Neural progenitor cell (in vitro differentiated cells): ENCODE measurements at places on chromosomes 12 and 14.

GRCh38 chr12:26514364-26514763 lies 318.6 kb downstream of the ITPR2 start:
- H3K4me1 ChIP-seq: no peaks in the 10 kb centered on the region
- no peaks in the 10 kb centered on the region for H3K36me3 ChIP-seq
- no peak for DNase-seq
- no peak overlapping the region for H3K4me3 ChIP-seq
- no peak overlapping the region for H3K27ac ChIP-seq
- H3K27me3 ChIP-seq: no peaks in the 10 kb centered on the region

DNA sequence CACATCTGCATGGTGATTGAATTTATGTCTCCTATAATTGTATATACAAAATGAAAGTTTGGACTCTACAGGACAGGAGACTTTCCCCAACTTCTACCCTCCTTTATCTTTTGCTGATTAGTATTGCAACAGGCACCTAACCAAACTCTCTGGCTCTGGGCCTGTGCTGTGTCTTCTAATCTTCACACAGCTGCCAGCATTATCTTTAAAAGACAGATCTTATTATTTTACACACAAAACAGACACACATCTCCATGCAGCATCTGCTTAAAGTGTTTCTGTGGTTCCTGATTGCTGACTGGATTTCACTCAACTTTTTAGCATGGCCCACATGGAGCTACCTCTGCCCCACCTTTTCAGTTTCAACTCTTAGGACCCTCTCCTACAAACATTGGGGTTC lies 154.9 kb upstream of the PELI2 start:
- peaks cover 4% of the 10 kb centered on the region for H3K4me1 ChIP-seq
- H3K27me3 ChIP-seq: no peaks in the 10 kb centered on the region
- no peaks in the 10 kb centered on the region for H3K36me3 ChIP-seq

- no peaks in the 10 kb centered on the region for H3K36me3 ChIP-seq
- DNase-seq: no peak
- H3K27me3 ChIP-seq: no peaks in the 10 kb centered on the region
- H3K4me1 ChIP-seq: no peaks in the 10 kb centered on the region
- H3K4me3 ChIP-seq: no peak overlapping the region
These were observed 45.8 kb upstream of the TMEM132D start for GRCh38 chr12:129949651-129950050.

GRCh38 chr12:6332459-6332858 lies 9.4 kb downstream of the TNFRSF1A start:
- H3K4me1 ChIP-seq: peaks cover 26% of the 10 kb centered on the region
- H3K27ac ChIP-seq: no peak overlapping the region
- H3K27me3 ChIP-seq: no peaks in the 10 kb centered on the region
- H3K36me3 ChIP-seq: no peaks in the 10 kb centered on the region
- no peak overlapping the region for H3K4me3 ChIP-seq

DNA sequence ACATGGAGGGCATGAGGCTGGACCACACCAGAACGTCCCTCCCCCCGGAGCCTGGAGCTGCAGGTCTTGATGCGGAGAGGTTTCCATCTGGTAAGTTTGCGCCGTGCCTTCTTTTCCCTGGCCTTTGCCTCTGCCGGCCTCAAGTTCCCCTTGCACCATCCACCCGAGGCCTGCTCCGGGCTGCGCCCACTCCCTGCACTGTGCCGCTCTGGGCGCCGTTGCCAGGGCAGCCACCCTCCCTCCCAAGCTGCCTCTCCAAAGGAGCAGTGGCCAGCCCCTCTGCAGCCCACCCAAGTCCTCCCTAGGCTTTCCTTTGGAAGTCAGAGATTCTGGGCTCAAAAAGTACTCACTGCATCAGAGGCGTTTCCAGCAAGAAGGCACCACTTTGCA lies 46.2 kb upstream of the MEG3 start:
- H3K36me3 ChIP-seq: no peaks in the 10 kb centered on the region
- no peak overlapping the region for H3K4me3 ChIP-seq
- no peak for DNase-seq
- no peaks in the 10 kb centered on the region for H3K27me3 ChIP-seq
- peaks cover 23% of the 10 kb centered on the region for H3K4me1 ChIP-seq
- no peak overlapping the region for H3K27ac ChIP-seq

- H3K4me1 ChIP-seq: peaks cover 9% of the 10 kb centered on the region
- peak; percentile 97 for DNase-seq
- no peaks in the 10 kb centered on the region for H3K36me3 ChIP-seq
- H3K27ac ChIP-seq: no peak within 1 kb of the TSS
These were observed at the start of gene LGMN for GRCh38 chr14:92748259-92749016. Gene LGMN, minus strand, starts transcription at chr14:92748627. Its CDS starts 15,841 bp downstream, at chr14:92732786.

DNA sequence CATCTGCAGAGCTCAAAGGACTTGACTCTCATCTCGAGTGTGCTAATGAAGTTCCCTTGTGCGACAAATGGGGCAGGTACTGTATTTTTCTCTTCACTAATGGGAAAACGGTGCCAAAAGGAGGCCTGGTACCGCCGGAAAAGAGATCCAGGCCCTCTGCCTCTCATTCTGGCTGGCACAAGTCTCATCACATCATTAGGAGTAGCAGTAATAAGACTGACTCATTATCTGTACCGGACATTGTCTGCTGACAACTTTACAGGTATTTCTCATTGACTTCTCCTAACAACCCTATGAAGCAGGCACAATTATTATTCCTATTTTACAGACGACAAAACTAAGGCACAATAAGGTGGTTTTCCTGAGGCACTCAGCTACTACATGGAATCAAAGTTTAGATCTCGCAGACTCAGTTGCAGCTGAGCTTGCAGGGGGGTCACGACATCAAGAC lies 668 bp downstream of the APPL2 start:
- H3K4me3 ChIP-seq: peak overlapping the region; percentile 80
- H3K27me3 ChIP-seq: peaks cover 32% of the 10 kb centered on the region
- H3K27ac ChIP-seq: no peak overlapping the region
- no peaks in the 10 kb centered on the region for H3K36me3 ChIP-seq

- DNase-seq: no peak
- H3K27me3 ChIP-seq: no peaks in the 10 kb centered on the region
- no peak overlapping the region for H3K4me3 ChIP-seq
- no peaks in the 10 kb centered on the region for H3K4me1 ChIP-seq
- H3K27ac ChIP-seq: no peak overlapping the region
- peaks cover 33% of the 10 kb centered on the region for H3K36me3 ChIP-seq
These were observed 15.3 kb downstream of the DYNC1H1 start for GRCh38 chr14:101979666-101980065.

GRCh38 chr12:16034136-16034817 lies 123.1 kb downstream of the DERA start:
- H3K27ac ChIP-seq: no peak overlapping the region
- H3K27me3 ChIP-seq: no peaks in the 10 kb centered on the region

- H3K4me1 ChIP-seq: no peaks in the 10 kb centered on the region
- H3K27me3 ChIP-seq: no peaks in the 10 kb centered on the region
- H3K27ac ChIP-seq: no peak overlapping the region
- H3K4me3 ChIP-seq: no peak overlapping the region
- no peaks in the 10 kb centered on the region for H3K36me3 ChIP-seq
These were observed 52.2 kb upstream of the COCH start for GRCh38 chr14:30822080-30822571.

DNA sequence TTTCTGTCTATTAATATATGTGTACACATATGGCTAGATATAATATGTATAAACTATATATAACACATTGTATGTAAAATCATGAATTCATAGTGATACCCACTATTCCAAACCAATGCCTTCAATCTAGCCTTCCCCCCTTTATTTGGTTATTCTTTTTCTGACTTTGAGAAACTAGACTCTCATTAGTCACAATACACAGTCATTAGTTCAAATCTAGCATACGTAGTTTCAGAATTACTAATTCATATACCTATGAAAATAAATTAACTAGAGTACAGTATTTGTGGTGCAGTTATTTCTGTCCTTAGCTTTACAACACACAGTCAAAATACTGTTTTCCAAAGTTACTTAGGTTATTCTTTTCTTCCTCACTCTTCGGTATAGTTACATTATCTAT lies 268.2 kb downstream of the DPF3 start:
- H3K27me3 ChIP-seq: no peaks in the 10 kb centered on the region
- DNase-seq: no peak
- H3K27ac ChIP-seq: no peak overlapping the region
- no peak overlapping the region for H3K4me3 ChIP-seq

DNA sequence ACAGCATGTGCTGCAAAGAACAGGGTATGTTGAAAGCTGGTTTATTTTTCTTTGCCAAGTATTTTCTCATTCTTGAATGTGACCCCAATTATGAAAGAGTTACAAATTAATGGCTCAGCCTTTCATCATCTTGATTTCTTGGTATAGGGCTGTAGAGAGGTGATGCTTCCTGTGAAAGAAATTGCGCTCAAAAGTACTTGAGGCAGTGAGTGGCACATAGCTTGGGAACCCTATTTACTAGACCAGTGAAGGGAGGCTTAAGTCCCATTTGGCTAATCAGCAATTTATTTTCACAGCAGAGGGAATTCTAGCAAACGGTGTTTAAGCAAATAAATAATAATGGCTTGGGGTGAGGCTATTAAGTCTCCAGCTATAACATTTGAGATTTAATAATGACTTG lies 153.9 kb upstream of the MIS18BP1 start:
- no peak overlapping the region for H3K27ac ChIP-seq
- no peaks in the 10 kb centered on the region for H3K4me1 ChIP-seq
- no peak for DNase-seq
- no peaks in the 10 kb centered on the region for H3K27me3 ChIP-seq
- H3K4me3 ChIP-seq: no peak overlapping the region

DNA sequence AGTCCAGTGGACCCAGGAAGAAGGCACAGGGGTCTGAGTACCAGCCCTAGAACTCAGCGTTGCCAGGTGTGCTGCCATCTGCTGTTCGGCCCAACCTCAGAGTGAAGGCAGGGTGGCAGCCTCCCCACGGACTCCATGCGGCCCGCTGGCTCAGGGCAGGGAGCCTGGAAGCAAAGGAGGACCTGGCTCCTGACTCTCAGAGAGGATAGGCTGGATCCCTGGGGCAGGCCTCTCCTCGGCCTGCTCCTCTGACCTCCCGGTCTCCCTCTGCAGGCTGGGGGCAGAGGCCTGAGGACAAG lies 10.1 kb downstream of the MCRS1 start:
- H3K4me1 ChIP-seq: no peaks in the 10 kb centered on the region
- DNase-seq: no peak
- no peak overlapping the region for H3K4me3 ChIP-seq
- H3K27me3 ChIP-seq: peaks cover 4% of the 10 kb centered on the region

GRCh38 chr14:99946652-99947489 lies 118.4 kb upstream of the EVL start:
- H3K4me3 ChIP-seq: no peak overlapping the region
- no peaks in the 10 kb centered on the region for H3K27me3 ChIP-seq
- peak; percentile 64 for DNase-seq
- peaks cover 5% of the 10 kb centered on the region for H3K36me3 ChIP-seq
